Amniotic stem cell (primary cell): ENCODE measurements at places on chromosomes 3 and 15.

GRCh38 chr15:68784206-68784605, 36.5 kb downstream of the ANP32A start:
- no peak for DNase-seq

- no peak for DNase-seq
Measured at GRCh38 chr15:99568625-99569352, 3.0 kb downstream of the MEF2A start.

DNA sequence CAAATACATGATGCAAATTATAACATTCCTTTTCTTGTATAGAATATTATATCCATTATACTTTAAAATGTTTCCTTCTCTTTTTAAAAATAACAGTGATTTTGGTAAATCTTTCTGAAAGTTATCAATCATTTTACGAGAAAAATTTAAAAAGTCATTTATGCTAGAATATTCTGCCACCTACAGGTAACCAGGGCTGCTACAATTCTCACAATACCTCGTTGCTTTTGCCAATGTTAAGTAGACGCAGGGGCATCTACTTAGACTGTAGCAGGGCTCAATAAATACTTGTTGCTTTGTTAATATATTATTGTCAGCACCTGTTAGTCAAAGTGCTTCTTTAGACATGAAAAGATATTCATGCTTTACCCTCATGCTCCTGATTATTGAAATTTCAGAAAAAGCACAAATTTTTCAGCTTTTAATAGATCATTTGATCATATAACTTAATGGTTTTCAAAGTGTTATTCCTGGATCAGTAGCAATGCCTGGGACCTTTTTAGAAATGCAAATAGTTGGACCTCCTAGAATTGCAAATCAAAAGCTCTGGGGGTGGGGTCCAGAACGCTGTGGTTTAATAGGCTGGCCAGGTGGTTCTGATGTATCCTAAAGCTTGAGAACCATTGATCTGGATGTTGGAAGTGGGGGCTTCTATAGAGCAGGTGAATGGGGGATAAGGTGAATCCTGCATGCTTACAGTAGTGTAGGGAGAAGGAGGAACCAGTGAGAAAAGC, 223.6 kb upstream of the PDZRN3 start:
- DNase-seq = peak; percentile 8

DNA sequence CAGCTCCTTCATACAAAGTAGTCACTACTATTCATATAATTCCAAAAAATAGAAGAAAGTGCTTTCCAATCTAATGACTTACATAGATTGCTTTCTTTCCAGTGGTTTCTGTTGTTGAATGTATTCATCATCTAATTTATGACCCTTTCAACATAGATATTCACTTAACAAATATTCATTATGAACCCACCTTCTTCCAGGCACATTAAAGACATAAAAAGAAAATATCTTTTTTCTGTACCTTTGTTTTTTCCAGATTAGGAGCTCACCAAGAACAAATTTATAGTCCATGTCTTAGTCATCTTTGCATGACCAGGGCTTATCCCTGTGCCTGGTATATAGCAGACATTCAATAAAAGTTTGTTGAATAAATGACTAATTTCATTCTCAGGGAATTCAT, 32.4 kb upstream of the PDZRN3 start:
- DNase-seq = no peak

- DNase-seq = no peak
Measured at GRCh38 chr15:93221759-93222158, 132.7 kb upstream of the RGMA start.

GRCh38 chr3:149203758-149204157, 17.9 kb downstream of the CP start:
- DNase-seq = no peak

DNA sequence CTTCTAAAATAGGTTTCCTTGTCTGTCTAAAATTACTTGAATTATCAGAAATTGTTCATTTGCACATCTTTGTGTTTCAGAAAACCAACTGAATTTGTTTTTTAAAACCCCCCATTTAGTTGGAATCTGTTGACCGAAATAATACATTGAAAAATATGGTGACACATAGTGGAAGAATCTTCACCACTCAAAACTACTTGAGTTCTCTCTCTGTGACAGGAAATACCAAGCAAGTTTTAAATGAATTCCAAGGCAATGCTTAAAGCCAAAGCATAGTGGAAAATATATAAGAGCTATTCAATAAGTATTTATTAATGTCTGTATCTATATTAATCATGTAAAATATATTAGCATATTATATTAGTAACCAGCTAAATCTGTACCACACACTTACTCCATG, 224.9 kb upstream of the COL8A1 start:
- DNase-seq = peak; percentile 22

DNA sequence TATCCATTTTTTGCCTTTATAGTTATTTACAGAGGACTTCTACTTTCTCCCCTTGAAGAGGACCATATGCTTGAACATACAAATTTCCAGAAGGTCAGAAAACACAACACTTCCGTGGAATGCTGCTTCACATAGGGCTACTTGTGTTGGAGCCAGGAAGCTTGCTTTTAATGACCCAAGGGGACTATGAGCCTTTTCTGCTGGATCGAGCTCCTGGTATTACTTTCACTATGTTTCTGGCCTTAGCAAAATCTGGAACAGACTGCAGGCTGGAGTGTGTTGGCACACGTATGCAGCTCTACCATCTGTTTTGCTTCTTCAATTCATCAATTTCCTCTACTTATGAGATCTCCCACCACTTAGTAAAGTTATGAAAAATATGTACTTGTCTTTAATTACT, 69.3 kb upstream of the CBLB start:
- no peak for DNase-seq

DNA sequence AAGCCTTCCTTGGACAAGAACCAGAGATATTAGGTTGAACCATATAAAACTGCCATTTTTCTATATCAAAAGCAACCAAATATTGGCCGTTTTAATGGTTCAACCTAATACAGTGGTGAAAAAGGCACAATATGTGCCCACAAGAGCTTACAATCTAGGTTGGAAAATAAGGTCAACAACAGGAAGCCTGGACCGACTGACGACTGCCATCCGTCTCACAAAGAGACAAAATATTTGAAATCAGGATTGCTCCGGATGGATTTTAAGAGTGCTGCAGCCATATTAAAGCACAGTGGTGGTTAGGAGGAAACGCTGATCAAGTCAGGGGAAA, 1.4 kb downstream of the AHSG start:
- no peak for DNase-seq

DNA sequence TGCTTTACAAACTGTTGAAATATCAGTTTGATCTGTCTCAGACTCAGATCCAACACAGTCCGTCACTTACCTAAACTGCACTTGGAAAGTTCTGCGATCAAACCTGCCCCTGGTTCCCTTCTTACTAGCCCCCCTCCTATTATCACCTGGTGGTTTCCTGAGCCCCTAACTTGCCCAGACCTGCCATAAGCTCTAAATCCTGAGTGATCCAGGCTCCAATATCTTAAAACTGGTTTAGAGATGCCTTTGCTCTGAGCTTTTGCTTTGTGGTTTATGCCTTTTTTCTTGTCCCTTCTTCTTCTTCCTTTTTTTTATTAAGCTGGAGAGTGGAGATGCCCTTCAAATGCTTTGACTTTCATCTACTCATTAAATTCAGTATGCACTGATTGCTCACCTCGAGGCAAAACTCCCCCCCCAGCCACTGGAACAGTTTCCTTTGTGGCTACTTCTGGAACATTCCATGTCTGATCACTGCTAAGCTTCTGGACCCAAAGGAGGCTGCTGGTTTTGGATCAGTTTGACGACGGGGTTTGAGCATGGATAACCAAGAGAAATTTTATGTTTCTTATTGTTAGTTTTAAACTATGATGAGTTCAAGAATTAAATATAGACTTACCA, 3.5 kb upstream of the ITGB5 start:
- DNase-seq = no peak

GRCh38 chr15:66654739-66655375, 47.2 kb upstream of the SMAD6 start:
- no peak for DNase-seq

DNA sequence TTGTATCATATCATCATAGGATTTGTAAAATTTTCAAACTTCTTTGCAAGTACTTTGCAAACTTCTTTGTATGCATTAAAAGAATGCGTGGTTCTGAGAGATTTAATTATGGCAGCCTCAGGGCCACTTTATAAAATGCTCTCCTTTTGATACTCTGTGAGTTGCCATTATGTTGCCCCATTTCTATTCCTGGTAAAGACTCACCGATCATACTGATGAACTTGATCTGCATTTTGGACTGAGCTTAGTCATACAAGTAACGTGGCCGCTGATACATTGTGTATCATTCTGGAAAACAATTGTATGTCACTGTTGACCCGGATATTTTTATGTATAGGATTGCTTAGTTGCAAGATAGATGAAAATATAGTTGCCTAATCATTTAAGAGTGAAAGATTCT, 38.8 kb downstream of the AKAP13 start:
- DNase-seq = no peak

- no peak for DNase-seq
Measured at GRCh38 chr3:79973917-79974595, 206.3 kb upstream of the ROBO1 start.

DNA sequence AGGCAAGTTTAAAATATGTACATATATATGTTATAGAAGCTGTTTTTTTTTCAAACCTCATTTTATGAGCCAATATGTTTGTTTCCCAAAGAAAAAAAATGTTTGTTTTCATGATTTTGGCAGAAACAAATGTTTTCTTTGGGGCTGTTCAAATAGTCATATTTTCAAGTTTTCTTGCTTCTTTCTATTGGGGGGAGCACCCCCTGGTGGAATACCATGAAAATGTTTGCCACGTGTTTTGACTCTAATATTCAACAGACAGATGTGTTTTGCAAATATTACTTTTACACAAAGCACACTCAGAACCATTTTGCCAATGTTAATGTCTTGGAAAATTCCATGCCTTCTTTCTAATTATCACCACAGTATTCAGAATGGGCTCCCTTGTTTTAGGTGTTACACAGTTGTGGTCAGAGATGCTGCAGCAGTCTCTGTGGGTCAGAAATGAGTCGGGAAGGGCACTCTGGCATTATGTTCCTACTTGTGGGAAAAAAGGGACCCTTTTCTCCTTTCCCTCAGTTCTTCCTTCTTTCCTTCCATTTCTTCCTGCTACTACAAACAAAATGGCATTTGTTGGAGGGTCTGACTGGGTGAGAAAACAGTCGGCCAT, 817.0 kb downstream of the TUSC7 start:
- DNase-seq = peak; percentile 33

DNA sequence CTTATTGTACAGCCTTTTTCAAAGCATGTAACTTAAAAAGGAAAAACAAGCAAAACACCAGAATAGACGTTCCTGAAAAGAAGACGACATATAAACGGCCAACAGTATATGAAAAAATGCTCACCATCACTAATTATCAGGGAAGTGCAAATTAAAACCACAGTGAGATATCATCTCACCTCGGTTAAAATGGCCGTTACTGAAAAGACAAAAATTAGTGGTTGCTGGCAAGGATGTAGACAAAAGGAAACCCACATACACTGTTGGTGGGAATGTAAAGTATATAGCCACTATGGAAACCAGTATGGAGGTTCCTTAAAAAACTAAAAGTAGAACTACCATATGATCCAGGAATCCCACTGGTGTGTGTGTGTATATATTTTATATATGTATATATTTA, 64.5 kb upstream of the MLF1 start:
- DNase-seq = no peak

- DNase-seq = no peak
Measured at GRCh38 chr3:127951276-127951675, 36.2 kb downstream of the KBTBD12 start.

- no peak for DNase-seq
Measured at GRCh38 chr15:81939604-81940440, 106.0 kb downstream of the MEX3B start.

DNA sequence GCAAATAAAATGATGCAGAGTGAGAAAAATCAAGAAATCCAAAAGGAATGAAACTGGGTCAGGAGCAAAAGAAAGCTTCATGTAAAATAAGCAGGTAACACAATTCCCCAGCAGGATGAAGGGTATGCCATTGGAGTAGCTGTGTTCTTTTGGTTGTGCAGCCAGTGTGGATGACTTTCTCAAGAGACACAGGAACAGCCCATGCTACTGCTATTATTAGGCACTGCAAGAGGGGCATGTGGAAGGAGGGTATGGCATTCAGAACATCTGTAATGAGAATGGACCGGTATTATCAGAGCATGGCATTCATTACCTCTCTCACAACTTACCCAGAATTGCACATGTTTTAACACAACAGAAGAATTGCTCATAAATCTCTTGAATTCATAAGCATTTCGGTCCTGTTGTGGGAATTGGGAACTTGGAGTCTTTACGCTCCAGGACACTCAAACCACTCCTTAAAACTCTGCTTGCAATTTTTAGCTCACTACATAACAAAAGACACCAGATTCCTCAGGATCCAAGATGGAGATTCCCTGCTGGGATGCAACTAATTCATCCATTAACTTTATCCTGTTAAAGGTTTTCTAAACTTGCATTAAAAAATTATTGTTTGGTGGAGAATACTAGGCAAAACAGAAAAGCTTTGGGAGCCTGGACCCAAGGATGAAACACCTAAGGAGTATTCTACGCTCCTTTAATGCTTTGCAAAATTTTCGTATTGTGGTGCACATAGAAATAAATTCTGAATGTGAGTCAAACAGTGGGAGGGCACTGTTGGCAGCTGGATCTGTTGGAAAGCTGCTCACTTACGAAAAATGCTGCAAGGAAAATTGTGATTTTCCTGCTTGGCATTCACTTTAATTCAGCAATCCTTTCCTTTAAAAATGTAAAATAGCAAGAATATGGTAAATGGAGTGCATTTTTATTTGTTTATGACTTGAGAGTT, 34.6 kb upstream of the CDIN1 start:
- DNase-seq = no peak

DNA sequence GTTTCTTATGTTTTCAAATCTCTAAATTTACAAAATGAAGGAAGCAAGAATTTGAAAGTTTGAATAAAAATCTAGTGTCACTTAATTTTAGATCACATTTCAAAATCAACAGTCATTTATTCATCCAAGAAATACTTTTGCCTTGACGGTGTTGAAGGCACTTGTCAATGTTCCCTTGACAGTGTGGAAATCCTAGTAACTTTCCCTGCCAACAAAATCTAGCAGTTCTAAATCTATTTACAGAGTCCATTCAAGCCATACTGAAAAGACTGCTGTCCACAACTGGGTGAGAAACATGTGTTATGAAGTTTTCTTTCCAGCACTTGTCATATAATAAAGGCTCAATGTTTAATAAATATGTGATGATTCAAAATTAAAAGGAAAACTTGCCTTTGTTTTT, 8.6 kb upstream of the MAP2K5 start:
- DNase-seq = no peak
